Stimulated activated CD4-positive, alpha-beta T cell treated with anti-CD3 and anti-CD28 coated beads, Interleukin-15, amount 100 ng/mL, for 48 hours (primary cell): ENCODE measurements at places on chromosomes 2 and 18.

DNA sequence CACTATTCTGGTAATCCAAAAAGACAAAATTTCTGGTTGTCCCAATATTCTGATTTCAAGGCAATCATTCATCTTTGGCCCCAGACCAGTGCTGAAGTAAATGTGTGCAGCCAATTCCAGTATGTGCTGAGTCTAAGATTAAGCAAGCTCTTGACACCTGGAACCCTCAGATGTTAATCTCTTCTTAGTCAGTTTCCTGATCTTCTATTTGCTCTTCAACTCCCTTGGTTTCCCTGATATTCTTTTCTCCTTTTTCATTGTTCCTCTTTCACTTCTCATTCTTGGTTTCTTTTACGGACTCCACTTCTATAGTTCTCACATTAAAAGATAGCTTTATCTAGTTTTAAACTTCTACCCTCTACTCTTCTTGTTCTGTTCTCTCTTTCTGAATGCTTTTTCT is 445.7 kb upstream of the FANCL start:
- DNase-seq, result no peak

GRCh38 chr18:77136871-77137665 is 4.5 kb upstream of the MBP start:
- no peak for DNase-seq

DNA sequence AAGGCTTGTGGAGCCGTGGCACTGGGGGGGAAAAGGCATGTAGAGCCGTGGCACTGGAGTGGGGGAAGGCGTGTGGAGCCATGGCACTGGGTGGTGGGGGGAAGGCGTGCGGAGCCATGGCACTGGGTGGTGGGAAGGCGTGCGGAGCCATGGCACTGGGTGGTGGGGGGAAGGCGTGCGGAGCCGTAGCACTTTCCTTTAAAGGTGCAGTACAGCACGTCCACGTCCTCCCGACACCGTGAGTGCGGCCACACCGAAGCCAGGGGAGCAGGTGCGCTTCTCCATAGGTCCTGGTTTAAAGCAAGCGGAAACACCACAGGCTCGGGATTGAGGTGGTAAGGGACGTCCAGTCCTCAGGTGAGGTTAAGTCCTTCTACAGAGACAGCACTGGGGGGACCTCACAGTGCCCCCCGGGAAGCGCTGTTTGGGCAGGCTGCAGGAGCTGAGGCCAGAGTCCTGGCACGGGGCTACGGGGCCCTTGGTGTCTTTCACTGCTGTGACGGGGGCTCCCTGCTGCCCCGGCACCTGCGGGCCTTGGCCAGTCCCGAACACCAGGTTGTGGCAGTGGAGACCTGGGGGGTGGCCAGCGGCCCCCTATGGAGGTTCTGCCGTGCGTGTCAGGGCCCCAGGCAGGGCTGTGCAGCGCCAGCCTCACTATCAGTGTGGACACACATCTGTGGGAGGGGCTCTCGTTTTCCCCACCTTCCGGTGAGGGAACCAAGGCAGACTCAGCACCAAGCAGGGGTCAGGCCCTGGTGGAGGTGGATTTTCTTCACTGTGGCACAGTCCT is 93.0 kb upstream of the CTDP1 start:
- DNase-seq, result no peak

DNA sequence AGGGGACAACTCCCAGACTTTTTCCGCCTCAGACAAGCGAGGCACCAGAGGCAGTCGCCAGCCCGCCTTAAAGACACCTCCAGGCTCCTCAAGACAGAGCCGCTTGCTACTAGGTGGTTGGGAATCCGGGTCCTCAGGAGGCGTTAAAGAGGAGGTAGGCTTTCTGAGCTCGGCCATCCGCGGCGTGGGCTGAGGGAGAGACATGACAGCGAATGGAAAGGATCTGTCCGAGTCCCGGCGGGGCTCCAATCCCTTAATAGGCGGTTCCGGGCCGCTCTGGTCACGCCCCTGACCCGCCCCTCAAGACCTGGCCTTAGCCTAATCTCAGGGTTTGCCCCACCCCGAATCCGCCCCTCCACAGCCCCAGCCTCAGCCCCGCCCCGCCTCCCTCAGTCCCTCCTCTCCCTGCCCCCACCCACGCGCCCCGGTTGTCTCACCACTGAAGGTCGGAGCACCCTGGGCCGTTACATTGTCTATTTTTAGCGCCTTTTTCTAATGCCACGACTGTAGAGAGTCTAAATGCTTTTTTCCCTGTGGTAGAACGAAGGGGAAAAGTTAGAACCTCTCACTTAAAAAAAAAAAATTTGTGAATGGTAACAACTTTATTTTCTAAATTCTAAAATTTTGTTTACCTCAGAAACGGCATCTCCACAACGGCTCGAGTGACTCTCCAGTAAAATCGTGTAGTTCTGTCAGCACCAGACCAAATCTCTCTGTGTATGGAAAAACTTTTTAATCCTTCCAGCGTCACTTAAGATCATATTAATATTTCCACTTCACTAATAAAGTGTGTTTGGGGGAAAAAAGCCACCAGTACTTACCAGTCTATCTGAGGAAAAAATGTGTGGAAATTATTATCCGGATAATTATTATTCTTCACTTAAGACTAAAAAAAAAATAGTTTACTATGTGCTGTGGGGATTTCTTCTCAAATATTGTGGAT is at the start of gene RAD51AP2:
RAD51AP2 (minus strand) TSS at position 229 of the 943 bp plus-strand sequence; CDS start at position 204, 25 bp downstream.
- DNase-seq, result no peak

DNA sequence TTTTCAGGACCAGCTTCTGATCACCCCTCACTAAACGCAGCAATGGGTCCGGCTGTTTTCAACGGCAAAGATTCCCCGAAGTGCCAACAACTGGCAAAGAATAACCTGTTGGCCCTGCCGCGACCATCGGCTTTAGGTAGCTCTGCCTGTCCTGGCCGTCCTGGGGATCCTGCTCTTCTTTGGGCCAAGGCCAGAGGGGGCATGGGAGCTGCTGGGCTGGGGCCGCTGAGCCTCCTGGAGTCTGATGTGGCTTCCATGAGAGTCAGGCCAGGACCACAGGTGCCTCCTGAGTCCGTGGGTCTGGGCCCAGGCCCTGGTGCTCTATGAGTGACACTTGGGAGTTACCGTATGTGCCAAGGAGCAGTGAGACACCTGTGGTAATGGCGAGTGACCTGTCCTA is 46.9 kb downstream of the GREB1 start:
- no peak for DNase-seq

GRCh38 chr2:213147538-213147937 is 3.9 kb downstream of the IKZF2 start:
- no peak for DNase-seq

DNA sequence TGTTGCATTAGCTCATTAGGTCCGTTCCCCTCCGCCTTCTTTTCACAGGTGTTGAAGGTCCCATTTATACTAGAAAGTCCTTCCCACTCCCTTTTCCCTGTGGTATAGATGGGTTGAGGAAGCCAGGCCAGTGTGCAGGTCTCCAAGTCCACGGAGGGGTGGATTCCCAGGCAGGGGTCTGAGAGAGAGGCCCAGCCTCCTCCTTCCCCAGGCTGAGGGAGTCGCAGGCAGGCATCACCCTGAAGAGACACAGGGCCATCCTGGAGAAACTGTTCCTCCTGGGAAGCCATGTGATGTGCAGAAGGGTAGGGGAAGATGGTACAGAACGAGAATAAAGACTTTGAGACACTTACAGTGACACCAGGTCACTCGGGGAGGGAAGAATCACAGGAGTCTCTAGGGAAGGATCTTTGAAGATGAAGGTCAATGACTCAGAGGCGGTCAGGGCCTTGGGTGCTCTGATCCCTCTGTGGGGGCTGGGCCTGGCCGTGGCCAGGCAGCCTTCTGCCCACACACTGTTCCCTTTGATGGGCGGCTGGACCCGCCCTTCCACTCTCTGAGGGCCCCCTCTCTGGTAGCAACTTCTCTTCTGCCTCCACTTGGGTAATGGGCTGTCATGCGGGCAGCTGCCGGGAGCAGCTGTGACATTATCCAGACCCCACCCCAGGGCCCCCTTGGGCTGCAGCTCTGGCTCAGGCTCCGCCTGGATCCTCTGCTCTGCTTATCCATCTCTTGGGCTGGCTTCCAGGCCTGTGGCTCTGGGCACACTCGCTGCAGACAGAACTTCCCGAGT is 45.1 kb downstream of the RHOB start:
- no peak for DNase-seq

DNA sequence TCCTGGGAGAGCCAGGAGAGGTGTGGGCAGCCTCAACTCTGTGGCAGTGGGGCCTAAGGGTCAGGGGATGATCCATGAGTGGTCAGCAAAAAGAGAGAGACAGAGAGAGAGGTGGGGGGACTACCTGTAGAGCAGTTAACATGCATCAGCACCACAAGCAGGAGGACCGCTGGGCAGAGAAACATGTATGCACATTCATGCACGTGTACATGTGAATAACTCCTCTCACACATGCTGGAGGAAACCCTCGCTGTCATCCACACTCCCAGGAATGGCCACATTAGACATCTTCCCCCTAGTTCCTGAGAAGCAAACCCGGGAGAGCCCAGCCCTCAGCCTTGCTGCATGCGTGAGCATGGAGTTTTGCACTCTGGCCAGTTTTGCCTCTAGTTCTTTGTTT is 166.1 kb downstream of the SMAD7 start:
- DNase-seq, result no peak

DNA sequence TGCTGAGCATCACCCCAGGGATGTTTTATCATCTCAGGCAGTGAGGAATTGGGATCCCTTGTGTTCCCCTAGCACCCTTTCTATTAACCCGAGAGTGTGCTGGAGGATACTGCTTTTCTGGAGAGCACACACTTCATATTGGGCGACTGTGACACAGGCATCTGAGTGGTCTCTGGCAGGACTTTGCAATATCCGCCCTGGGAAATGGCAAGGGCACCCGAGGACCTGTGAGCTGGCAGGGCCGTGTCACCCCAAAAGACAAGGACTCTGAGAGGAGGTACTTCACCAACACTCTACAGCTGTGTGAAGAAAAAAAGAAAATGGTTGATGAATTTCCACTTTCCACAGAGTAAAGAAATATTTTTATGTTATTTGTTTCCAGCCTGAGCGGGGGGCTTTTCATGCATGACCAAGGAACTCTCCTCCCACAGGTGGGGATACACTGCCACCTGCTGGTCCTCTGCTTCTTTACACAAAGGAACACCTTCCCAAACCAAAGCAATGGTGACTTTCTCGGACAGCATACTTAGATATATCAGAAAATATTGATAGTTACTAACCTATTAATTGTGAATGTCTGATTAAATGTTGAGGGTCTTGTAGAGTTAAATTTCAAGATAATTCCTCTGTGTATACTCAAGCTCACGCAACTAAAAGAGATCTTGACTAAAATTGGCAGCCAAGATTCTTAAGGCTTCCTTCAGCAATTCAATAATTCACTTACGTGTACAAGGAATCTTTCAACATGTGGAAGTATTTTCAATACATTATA is 45.9 kb upstream of the REG3G start:
- DNase-seq, result no peak

GRCh38 chr2:152375174-152375573 is 40.2 kb downstream of the FMNL2 start:
- no peak for DNase-seq

DNA sequence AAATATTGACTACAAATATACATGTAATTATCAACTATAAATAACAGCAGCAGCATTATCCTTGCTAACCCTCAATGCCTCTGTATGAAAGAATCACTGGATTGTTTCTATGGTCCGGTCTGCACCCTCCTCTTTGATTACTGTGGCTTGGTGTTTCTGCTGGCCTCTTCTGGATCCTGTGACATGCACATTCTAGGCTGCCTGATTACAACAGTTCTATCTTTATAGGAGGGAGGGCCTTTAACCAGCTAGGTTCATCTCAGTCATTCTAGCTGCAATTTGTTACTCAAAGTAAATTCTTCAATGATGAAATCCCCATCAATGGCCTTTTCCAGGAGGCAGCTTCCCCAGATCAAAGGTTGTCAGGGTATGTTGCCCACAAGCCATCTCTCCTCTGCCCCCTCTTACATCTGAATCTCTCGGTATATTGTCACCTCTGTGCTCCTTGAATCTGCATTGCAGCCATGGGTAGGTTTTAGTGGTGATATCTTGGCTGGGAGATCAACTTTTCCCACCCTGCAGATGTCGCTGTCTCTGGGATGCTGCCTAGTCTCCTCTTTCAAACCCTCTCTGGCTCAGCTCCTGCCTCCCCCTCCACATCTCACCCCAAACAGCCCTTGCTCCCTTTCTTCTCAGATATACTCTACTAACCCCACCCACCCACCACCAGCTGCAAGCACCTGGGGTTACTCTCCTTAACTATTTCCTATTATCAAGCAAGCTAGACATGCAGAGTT is 106.2 kb upstream of the BZW1 start:
- no peak for DNase-seq

DNA sequence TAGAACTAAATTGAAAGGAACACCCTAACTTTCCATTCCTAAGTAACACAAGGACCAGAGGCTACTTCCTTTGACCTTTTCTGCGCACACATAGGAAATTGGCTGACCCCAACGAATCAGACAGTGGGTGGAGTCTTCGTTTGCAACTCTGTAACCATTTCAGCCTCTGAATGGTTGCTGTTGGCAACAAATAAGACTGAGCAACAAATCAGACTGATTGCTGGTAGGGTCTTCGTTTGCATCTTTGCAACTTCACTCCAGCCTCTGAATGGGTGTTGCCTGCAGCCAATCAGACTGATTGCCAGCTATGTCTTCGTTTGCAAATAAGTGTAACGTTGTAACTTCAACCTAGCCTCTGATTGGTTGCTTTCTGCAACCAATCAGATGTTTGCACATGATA is 34.6 kb downstream of the USP40 start:
- DNase-seq, result no peak

DNA sequence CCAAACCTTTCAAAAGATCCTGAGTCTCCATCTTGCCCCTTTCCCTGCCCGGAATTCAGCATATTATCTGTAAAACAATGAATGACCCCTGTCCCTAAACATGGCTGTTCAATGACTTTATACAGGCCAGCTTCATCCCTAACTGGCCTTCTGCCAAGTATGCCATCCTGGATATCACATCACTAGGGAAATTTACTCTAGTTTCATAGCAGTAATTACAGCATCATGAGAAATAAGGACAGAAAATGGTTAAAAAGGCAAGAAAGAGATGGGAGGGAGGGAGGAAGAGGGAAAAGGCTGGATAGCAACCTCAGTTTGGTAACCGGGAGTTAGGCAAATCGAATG is 4.4 kb downstream of the MBOAT2 start:
- DNase-seq, result no peak

DNA sequence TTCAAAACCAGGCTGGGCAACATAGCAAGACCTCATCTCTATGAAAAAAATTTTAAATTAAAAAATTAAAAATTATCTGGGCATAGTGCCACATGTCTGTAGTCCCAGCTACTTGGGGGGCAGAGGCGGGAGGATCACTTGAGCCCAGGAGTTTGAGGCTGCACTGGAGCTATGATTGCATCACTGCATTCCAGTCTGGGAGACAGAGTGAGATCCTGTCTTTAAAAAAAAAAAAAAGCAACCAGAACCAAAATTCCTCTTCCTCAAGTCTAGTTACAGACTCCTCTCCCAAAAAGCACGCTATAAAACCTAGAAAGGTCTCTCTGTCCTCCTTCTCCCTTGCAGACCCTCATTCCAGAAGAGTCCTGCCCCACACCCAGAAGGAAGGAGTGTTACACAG is 23.9 kb downstream of the TNFAIP6 start:
- no peak for DNase-seq

- DNase-seq, result no peak
These were observed 705 bp upstream of the TEX261 start for GRCh38 chr2:70995426-70995729.
